ENCODE measurements at places on chromosomes 12 and 14.

DNA sequence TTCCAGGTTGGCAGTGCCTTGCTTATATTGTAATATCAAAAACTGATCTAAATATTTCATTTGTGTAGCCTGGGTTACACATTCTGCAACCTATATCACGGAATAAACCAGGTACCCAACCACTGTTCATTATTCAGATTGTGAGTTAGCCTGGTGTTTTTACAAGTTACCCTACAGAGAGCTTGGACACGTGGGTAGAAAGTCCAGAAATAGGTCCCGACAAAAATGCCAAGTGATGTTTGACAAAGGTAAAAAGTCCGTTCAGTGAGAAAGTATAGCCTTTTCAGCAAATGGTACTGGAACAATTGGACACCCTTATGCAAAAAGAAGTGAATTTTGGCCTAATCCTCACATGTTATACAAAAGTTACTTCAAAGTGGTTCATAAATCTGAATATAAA is 17.6 kb upstream of the EVL start:
- DNase-seq = no peak

GRCh38 chr12:127570793-127571360 is 696.1 kb upstream of the TMEM132C start:
- DNase-seq = no peak

DNA sequence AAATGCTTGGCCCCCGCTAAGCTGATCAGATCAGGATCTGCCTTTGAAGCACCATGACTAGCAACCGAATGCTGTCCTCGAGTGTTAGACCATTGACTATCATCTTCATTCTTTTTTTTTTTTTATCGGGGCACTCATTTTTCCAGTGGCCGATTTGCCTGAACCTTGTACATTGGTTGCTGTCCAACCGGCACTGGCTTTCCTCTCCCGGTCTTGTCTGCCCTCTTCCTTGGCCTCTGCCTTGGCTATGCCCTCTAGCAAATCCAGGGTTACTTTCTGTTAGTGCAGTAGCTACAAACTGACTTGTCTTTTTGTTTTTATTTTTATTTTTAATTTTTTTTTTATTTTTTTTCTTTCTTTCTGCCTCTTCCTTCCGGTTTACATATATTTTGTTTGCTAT is 102.3 kb downstream of the ALG10 start:
- no peak for DNase-seq

DNA sequence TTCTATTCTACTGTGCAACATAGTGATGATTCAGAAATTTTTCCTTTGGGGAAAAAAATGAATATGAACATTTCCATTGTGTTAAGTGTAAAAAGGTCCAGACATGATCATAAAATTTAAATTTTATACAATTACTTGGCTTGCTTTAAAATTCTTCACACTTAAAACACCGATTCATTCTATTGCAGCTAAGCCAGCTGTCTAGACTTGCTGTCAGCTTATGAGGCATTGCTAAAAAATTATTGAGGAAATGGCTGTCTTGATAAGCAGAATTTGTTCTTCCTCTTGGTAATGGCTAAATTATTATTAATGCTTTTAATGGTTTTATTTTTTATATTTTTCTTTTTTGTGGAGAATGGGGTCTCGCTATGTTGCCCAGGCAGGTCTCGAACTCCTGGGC is 1.8 kb downstream of the LYSET start:
- DNase-seq = no peak

DNA sequence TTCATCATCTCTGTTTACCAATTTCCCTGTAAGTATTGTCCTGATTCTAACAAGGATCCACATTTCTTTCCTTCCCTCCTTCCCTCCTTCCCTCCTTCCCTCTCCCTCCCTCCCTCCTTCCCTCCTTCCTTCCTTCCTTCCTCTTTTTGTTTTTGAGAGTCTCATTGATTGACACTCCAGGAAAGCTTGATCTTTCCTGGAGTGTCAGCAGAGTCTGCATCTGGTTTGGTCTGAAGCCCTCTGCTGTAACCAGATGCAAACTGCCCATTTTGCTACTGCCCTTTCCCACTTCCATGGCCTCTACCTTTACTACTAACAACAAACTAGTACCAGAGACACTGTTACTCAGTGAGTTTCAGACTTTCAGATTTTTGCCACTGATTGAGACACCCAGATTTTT is 14.4 kb upstream of the OR6C65 start:
- no peak for DNase-seq
